ENCODE measurements at places on chromosomes 12 and 14. TPM values are rescaled to one million over a fixed set of nuclear protein-coding genes. Genes with fewer than 3 reads are reported as not detected.

Gene NOVA1
- total RNA-seq, result 62.2 TPM

Gene CD69
- not detected for total RNA-seq

Gene PGAM5
- 61.5 TPM for total RNA-seq

Gene POLE2
- total RNA-seq, result 31.5 TPM

Gene CGRRF1
- total RNA-seq, result 23.8 TPM

Gene IL31
- total RNA-seq, result not detected

Gene ANKS1B
- total RNA-seq, result 8.4 TPM

Gene SLC6A13
- 0.27 TPM for total RNA-seq

Gene DPY19L2
- total RNA-seq, result 23.2 TPM

Gene POTEG
- total RNA-seq, result not detected

Gene PLEKHG7
- total RNA-seq, result not detected

Gene UBR7
- 41.6 TPM for total RNA-seq

Gene BMAL2
- total RNA-seq, result 8.0 TPM

Gene CNOT2
- total RNA-seq, result 79.4 TPM

Gene CDK4
- 333 TPM for total RNA-seq

Gene EMP1
- 0.30 TPM for total RNA-seq

Gene NAV3
- total RNA-seq, result 4.7 TPM

Gene OGFOD2
- total RNA-seq, result 18.1 TPM

Gene TAS2R46
- 0.89 TPM for total RNA-seq

Gene C12orf56
- 0.51 TPM for total RNA-seq

Gene OR10G2
- total RNA-seq, result not detected

Gene BATF
- not detected for total RNA-seq

Gene DPF3
- total RNA-seq, result 1.3 TPM

Gene RBP5
- total RNA-seq, result 0.65 TPM

Gene SLC25A21
- 2.2 TPM for total RNA-seq

Gene BBOF1
- total RNA-seq, result 2.7 TPM

Gene BCL11B
- 0.28 TPM for total RNA-seq

Gene VSX2
- total RNA-seq, result 0.89 TPM

Gene P2RX2
- not detected for total RNA-seq

Gene FITM1
- 0.42 TPM for total RNA-seq

Gene SLC6A15
- 2.8 TPM for total RNA-seq

Gene FGF6
- not detected for total RNA-seq

Gene KRT83
- total RNA-seq, result not detected

Gene CDH24
- 33.7 TPM for total RNA-seq

Gene C3AR1
- not detected for total RNA-seq

Gene SLC15A4
- total RNA-seq, result 19.4 TPM

Gene CABP1
- 1.2 TPM for total RNA-seq

Gene GCN1
- 114 TPM for total RNA-seq

Gene GLS2
- 0.30 TPM for total RNA-seq

Gene GNG2
- total RNA-seq, result 174 TPM

Gene KRT73
- not detected for total RNA-seq

Gene KRT75
- total RNA-seq, result not detected

Gene RNF212B
- not detected for total RNA-seq

Gene PRH2
- not detected for total RNA-seq

Gene NINJ2
- total RNA-seq, result 0.42 TPM

Gene DAO
- not detected for total RNA-seq

Gene IFNG-AS1
- not detected for total RNA-seq

Gene ARG2
- total RNA-seq, result 22.2 TPM

Gene DHRS1
- total RNA-seq, result 19.1 TPM

Gene OVCH1
- 0.16 TPM for total RNA-seq

Gene TROAP
- total RNA-seq, result 88.0 TPM

Gene ST8SIA1
- total RNA-seq, result 64.7 TPM

Gene CLEC2A
- total RNA-seq, result not detected

Data from neural crest cell (in vitro differentiated cells).